Right ventricle myocardium superior (tissue), 1 donor: ENCODE measurements at places on chromosomes 1 and 21. TPM values are rescaled to one million over a fixed set of nuclear protein-coding genes. Genes with fewer than 3 reads are reported as not detected.

ADORA3 gene
- 3.3 TPM for total RNA-seq

ACTL8 gene
- total RNA-seq = not detected

DISP1 gene
- total RNA-seq = 5.1 TPM

- no peak for DNase-seq
Observed at GRCh38 chr21:38351961-38352521, 95.2 kb downstream of the KCNJ15 start.

- no peak for DNase-seq
Observed at GRCh38 chr1:160045653-160046052, 13.9 kb upstream of the PIGM start.

HSD3B1 gene
- total RNA-seq = not detected

DNA sequence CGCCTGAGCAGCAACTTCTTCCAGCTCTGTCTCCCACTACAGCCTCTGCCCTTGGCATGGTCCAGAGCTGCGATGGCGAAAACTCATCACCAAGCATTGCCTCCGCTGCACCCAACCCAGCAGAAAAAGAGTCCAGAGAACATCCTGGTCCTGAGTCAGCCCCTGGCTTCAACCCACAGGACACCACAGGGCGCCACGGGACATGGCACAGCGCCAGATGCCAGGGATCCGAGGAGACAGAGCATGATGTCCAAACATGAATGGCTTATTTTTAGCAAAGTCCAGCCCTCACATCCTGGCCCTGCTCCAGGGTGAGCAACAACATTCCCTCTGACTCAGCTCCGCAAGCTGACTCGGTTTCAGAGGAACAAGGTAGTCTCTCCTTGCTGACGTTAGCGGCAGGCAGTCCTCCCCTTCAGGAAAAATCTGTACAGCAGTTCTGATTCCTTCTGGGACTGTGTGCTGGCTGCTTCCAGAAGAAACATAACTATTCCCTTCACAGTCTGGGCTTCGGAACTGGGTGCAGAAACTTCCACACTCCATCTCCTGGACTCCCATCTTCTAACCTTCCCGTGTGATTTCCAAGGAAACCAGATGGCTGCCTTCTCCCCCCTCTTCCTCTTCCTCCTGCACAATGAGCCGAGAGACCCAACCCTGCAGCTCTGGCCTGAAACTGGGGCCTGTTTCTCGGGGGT lies 131.3 kb downstream of the TOMM20 start:
- DNase-seq = peak; percentile 98

DNA sequence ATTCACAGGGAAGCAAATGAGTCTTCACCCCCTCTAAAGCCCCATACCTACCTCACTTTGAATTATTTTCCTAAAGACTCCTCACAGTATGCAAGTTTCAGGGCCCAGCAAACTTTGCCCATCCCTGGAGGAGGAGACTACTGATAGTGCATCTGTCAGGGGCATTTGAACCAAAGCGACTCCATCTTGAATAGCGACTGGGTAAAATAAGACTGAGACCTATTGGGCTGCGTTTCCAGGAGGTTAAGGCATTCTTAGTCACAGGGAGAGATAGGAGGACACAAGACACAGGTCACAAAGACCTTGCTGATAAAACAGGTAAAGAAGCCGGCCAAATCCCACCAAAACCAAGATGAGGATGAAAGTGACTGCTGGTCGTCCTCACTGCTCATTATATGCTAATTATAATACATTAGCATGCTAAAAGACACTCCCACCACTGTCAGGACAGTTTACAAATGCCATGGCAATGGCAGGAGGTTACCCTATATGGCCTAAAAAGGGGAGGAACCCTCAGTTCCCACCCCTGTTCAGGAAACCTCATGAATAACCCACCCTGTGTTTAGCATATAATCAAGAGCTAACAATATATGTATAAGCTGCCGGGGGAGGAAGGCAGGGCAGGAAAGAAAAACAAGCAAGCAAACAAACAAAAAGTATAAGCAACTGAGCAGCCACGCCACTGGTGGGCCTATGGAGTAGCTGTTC lies 3.3 kb upstream of the PKNOX1 start:
- DNase-seq = no peak
